RPMI8226 (cell line): ENCODE measurements at places on chromosomes 7 and 10.

DNA sequence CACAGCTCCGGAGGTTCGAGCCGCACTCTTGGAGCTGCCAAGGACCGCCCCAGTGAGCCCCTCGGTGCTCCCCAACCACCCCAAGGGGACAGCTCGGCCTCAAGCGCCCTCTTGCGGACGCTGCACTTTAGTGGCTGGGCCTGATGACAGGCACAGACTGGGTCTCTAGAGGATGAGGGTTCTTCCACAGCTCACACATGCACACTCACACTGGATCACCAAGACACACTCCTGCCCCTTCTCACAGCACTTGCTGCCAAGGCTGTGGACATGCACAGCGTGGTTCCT lies 2.1 kb downstream of the RET start:
- DNase-seq = peak; percentile 54

DNA sequence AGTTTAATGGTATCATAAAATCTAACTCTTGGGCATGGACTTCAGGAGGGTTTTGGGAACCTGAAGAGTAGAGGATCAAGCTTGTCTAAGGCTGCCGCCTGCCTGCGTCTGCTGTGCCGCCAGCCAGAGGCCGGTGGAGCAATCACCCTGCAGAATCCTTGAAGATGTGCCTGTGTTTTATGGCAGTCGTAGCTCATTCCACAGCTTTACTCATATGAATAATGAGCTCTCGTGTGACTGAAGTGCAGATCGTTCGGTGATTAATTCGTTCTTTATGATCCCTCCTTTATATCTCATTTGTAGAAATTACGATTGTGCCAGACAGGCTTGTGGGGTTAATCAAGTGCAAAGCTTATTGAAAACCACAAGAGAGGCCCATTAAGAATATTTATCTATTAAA lies 100.8 kb downstream of the ACTR3B start:
- no peak for DNase-seq

- no peak for DNase-seq
These were observed 79.1 kb downstream of the VTI1A start for GRCh38 chr10:112526139-112526538.

GRCh38 chr10:61329854-61330253 lies 123.3 kb downstream of the TMEM26 start:
- no peak for DNase-seq

DNA sequence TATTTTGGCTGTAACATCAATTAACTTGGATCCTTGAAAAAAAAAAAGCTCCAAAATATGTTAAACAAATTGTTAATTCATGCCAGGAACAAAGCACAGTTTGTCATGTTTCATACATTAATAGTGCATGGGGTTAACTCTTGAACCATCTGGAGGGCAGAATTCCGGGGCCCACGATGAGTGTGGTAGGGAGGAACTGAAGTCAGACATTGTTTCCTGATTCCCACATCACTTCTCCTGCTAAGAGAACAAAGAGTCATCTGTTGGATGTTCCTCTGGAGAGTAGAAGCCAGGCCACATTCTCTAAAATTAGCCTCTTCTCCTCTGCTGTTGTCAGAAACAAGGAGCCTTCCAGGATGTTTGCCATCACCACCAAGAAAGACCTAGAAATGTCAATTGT lies 54.6 kb downstream of the TMEM178B start:
- DNase-seq = no peak

DNA sequence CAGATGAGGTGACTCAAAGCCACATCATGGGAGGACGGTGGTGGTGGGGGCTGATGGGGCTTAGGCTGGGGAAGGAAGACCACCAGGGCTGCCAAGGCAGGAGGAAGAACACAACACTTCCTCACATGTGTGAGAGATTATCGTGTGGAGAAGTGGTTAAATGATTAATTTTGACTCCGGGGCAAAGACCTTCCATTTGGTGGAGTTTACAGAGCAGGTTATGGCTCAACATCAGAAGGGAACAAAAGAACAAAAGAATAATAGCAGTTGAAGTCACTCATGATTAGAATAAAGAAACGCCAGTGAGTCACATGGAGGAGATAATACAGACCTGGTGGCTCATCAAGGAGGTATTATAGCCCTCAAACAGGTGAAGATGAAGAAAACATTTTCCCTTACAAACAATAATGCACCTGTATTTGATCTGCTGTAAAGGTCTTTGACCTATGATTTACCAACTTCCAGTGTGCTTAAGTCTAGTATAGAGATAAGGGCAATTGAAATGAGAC lies 170.1 kb downstream of the PKD1L1 start:
- DNase-seq = no peak

GRCh38 chr7:67875558-67875957 lies 878.9 kb downstream of the TYW1 start:
- no peak for DNase-seq
